Lung (tissue), 17 donors: ENCODE measurements at places on chromosomes 5 and 9. TPM values are rescaled to one million over a fixed set of nuclear protein-coding genes. Genes with fewer than 3 reads are reported as not detected.

The WASHC1 gene
- 24.7 TPM for total RNA-seq

The PCDHGA6 gene
- total RNA-seq, result 8.5 TPM

The CCDC192 gene
- not detected for total RNA-seq

The EGR1 gene
- total RNA-seq, result 26.3 TPM

The ALDH1A1 gene
- total RNA-seq, result 137 TPM

The PDCD1LG2 gene
- 1.8 TPM for total RNA-seq

The C9 gene
- 0.43 TPM for total RNA-seq

The DBH gene
- 0.06 TPM for total RNA-seq

The IL9 gene
- total RNA-seq, result not detected

The ELAVL2 gene
- 1.7 TPM for total RNA-seq

The UIMC1 gene
- total RNA-seq, result 50.8 TPM

The BARHL1 gene
- not detected for total RNA-seq

The SMARCA2 gene
- 196 TPM for total RNA-seq

The CCL27 gene
- 0.55 TPM for total RNA-seq
